ENCODE measurements at places on chromosomes 6 and 20. TPM values are rescaled to one million over a fixed set of nuclear protein-coding genes. Genes with fewer than 3 reads are reported as not detected.

ZNF217 gene
- 10.5 TPM for total RNA-seq

SMLR1 gene
- not detected for total RNA-seq

PNPLA1 gene
- total RNA-seq, result 0.20 TPM

DNA sequence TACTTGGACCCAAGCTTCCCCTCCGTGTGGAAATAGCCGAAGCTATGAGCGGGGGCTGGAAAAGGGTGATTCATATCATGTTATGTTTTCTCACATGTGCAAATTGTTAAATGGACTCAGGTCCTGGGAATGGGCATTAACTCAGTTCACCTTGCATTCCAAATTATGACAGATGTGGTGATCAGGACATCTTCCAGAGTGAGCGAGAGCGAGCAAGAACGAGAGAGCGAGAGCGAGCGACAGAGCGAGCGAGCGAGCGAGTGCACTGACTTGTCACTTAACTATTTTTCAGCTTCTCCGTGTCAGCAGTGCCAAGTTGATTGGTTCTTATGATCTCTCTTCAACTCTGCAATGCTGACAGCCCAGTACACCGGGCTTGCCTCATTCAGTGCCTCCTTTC is 437.4 kb upstream of the NRSN1 start:
- no peak for DNase-seq

DAAM2 gene
- total RNA-seq, result 79.5 TPM

RAET1G gene
- total RNA-seq, result not detected

PKIG gene
- total RNA-seq, result 107 TPM

SLC22A16 gene
- total RNA-seq, result 0.66 TPM

GRCh38 chr6:106452628-106453027 is 92.1 kb downstream of the CRYBG1 start:
- no peak for DNase-seq

- DNase-seq, result no peak
These were observed 301.5 kb downstream of the NRN1 start for GRCh38 chr6:5705252-5705651.

- DNase-seq, result peak; percentile 81
These were observed 10.2 kb downstream of the UBE3D start for GRCh38 chr6:83055366-83055964.

DNA sequence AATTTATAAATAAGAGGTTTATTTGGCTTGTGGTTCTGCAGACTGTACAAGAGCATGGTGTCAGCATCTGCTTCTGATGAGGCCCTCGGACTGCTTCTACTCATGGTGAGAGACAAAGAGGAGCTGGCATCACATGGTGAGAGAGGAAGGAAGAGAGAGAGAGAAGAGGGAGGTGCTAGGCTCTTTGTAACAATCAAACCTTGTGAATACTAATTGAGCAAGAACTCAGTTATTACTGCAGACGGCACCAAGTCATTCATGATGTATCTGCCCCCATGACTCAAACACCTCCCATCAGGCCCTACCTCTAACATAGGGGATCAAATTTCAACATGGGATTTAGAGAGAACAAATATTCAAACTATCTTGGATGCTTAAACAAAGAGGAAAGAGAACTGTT is 6.3 kb upstream of the SIRPG start:
- DNase-seq, result no peak

GRCh38 chr20:25344634-25345033 is 46.0 kb downstream of the ABHD12 start:
- DNase-seq, result no peak

GRCh38 chr20:35004749-35005462 is 49.2 kb downstream of the MYH7B start:
- DNase-seq, result no peak

DNA sequence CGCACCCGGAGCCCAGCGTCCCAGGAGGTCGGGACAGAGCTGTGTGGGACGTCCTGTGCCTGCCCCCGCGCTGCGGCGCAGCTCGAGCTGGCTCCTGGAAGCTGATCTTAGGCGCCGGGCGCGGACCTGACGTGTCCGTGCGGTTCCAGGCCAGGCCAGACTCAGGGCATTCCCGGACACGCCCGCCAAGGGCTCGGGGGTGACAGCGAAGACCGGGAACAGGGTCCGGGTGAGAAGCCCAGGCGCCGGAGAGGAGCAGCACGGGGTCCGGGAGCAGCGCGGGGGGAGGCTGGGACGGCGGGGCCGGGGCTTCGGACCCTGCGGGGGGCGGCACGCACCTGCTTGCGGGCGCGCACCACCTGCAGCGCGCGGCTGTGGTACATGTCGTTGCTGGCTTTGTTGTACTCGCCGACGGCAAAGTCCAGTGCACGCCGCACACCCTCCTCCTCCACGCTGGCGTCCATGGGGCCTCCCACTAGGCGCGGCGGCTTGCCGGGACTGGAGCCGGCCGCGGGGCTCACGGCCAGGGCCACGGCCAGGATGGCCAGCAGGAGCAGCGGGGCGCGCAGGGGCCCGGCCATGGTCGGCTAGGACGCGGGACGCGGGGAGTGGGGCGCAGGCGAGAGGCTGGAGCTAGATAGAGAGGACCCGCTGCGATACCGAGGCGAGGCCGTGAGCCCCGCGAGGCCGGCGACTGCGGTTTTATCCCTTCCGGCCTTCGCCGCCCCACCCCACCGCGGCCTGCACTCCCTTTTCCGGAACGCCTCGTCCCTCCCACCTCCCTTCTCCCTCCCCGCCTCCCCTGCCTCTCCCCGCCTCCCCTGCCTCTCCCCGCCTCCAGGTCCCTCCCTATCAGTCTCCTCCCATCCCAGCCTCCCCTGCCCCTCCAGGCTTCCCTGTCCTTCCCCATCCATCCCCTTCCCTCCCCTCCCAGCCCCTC is at the start of gene CST3:
CST3 (minus strand) TSS at position 674 of the 940 bp plus-strand sequence; CDS start at position 581, 93 bp downstream.
- peak; percentile 92 for DNase-seq

SLC32A1 gene
- total RNA-seq, result 18.5 TPM

BTNL2 gene
- total RNA-seq, result not detected

DNA sequence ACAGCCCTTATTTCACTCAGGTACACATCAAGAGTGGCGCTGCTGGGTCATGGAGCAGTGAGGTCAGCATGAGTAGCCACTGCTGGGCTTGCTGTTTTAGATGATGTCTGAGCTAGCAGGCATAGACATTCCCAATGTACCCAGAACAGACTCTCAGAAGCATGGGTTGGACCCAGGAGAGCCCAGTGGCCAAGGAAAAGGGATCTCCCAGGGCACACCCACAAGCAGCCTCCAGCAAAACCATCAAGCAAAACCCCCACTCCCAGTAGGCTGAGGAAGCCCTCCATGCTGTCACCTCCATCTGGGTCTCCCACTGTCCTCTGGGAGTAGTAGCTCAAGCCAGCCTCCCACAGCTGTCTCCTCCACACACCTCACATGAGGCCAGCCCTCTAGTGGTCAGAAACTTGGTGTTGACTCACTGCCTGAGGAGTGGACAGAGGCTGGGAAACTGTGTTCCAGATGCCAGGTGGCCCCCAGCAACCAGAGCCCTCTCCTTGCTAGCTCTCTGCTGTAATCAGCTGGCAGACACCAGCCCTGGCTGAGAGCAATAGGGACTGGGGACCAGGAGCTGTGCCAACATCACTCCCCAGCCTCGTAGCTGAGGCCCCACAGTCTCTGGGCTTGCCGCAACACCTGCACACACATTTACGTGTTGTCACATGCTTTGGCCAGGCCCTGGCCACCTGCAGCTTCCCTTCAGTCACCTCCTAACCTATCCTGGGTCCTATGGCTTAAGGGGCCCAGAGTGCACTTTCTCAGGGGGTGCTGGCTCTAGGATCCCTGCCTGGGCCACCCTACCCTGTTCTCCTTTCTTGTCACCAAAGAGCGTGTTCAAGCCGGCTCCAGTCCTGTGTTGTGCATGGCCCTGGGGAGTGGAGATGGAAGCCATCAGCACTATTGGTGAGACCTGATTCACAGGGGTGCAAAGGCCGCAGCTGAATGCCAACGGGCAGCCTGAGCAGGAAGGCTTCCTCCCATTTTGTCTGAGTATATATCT is 1.9 kb upstream of the AP5S1 start:
- no peak for DNase-seq

ENPP5 gene
- 14.2 TPM for total RNA-seq

- DNase-seq, result no peak
These were observed 148.1 kb downstream of the CEBPB start for GRCh38 chr20:50338479-50339391.

GRCh38 chr6:49515485-49516146 is 15.9 kb downstream of the GLYATL3 start:
- no peak for DNase-seq

GRCh38 chr6:152107973-152108372 is 300.5 kb downstream of the ESR1 start:
- DNase-seq, result no peak

GRCh38 chr20:49290608-49291191 is 12.8 kb upstream of the ZNFX1 start:
- DNase-seq, result no peak
